ENCODE measurements at places on chromosomes 4 and X. TPM values are rescaled to one million over a fixed set of nuclear protein-coding genes. Genes with fewer than 3 reads are reported as not detected.

Gene AMELX
- not detected for polyA plus RNA-seq

Gene PLP1
- polyA plus RNA-seq: 43.0 TPM

Gene IBSP
- 0.62 TPM for polyA plus RNA-seq

Gene NXF3
- not detected for polyA plus RNA-seq

Gene FMR1NB
- not detected for polyA plus RNA-seq

Gene CD38
- not detected for polyA plus RNA-seq

Gene VCX3B
- polyA plus RNA-seq: not detected

Gene FREM3
- 0.32 TPM for polyA plus RNA-seq

Gene NEIL3
- polyA plus RNA-seq: not detected

Gene HDX
- 5.8 TPM for polyA plus RNA-seq

Gene REST
- 2.1 TPM for polyA plus RNA-seq

Gene AP1S2
- 54.0 TPM for polyA plus RNA-seq

Gene SHISA3
- polyA plus RNA-seq: not detected

Gene CLTRN
- 0.82 TPM for polyA plus RNA-seq

Gene HSFX4
- polyA plus RNA-seq: not detected

Gene ADGRL3
- polyA plus RNA-seq: 15.0 TPM

Gene ZNF141
- polyA plus RNA-seq: 6.5 TPM

Gene IL15
- 0.22 TPM for polyA plus RNA-seq

Gene VSIG1
- 0.32 TPM for polyA plus RNA-seq

Gene CT55
- polyA plus RNA-seq: not detected

Gene GPC4
- 0.48 TPM for polyA plus RNA-seq

Gene TMEM255A
- 168 TPM for polyA plus RNA-seq

Gene BST1
- not detected for polyA plus RNA-seq

Gene PARM1
- polyA plus RNA-seq: 9.5 TPM

Gene CCNA2
- 4.8 TPM for polyA plus RNA-seq

Gene RTL5
- polyA plus RNA-seq: 3.5 TPM

Gene IL21
- polyA plus RNA-seq: not detected

Gene CPLX1
- polyA plus RNA-seq: 6.8 TPM

Measured in Purkinje cell (primary cell).